Activated CD4-positive, alpha-beta T cell treated with anti-CD3 and anti-CD28 coated beads, Interleukin-2, Interleukin-6, amounts not matched to agents 100 ng/mL and 50 ng/mL, durations not matched to agents 16 hours and 8 hours (primary cell): ENCODE measurements at places on chromosomes 7 and 10.
A peak's percentile ranks its signal among the peaks of the same experiment; 100 is the strongest.

GRCh38 chr7:105791926-105792325 is 84.5 kb downstream of the ATXN7L1 start:
- no peak for DNase-seq

DNA sequence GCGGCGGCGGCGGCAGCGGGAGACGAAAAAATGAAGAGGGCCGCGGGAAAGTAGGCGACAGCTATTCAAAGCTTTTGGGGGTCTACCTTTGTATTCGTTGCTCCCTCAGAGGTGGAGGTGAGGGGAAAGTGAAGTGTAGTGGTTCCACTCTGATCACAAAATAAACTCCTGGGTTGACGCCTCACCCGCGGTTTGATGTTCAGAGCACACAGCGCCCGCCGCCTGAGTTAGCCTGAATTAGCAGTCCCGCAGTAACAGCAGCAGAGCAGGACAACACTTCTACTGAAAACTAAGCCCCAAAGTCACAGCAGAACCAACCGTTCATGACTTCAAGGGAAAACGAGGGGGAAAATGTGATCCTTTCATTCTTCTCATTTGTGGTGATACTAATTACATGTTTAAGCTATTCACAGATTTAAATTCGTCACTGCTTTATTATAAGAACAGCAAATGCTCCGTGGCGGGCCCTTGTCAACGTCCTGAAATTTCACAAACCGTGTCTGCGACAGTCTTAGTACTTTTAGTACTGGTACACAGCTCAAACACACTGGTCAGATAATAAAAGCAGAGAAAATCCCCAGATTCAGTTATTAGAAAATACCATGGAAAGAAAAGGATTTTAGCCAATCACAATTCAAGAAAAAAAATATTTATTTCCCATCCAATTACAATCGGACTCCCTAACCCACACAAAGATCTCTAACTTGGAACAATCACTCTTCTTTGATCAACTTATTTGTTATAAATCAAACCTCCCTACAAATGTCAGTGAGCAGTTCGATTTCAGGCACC is 563 bp upstream of the JMJD1C start:
- peak; percentile 26 for DNase-seq

GRCh38 chr7:78543976-78544375 is 745.4 kb downstream of the PHTF2 start:
- no peak for DNase-seq

GRCh38 chr7:129886167-129886817 is 66.5 kb downstream of the UBE2H start:
- DNase-seq, result no peak

DNA sequence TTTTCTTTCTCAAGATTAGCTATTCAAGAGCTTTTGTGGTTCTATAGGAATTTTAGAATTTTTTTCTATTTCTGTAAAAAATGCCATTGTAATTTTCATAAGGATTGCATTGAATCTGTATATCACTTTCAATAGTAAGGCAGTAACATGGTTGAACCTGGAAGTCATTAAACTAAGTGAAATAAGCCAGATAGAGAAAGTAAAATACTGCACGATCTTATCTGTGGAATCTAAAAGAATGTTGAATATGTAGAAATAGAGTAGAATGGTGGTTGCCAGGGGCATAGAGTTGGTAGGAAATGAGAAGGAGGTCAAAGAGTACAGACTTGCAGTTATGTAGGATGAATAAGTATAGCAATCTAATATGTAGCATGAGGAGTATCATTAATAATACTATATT is 1073.5 kb upstream of the LRRN3 start:
- no peak for DNase-seq

- DNase-seq, result no peak
Observed at GRCh38 chr10:94075506-94075905, 81.8 kb downstream of the PLCE1 start.
